ENCODE measurements at places on chromosomes 2 and 18.

DNA sequence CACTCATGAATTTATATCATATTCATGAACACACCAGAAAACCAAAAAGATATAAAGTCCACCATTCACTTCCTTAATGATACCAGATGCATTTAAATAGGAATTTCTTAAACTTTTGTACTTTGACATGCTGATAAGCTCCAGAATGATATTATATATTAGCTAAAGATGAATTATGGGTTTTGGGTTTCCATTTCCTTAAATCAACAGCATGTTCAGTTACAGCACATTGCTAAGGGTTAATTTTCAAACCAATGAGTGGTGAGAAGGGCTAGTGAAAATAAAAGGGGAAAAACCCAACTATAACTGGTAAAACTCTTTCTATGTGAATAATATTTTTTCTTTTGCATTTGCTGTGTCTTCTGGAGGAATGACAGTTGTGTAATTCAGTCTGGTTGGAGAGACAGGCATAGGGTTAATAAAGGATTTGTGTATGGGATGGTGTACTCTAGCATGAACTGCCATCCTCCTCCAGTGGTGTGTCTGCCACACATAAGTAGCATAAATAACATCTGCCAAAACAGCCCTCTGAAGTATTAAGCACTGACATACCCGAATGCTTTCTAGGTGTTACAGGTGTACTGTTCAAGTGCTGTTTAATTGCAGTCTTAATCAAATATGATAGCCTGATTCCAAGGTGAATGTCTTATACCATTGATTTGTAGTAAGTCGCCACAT lies 19.3 kb upstream of the CPS1 start:
- DNase-seq = no peak

DNA sequence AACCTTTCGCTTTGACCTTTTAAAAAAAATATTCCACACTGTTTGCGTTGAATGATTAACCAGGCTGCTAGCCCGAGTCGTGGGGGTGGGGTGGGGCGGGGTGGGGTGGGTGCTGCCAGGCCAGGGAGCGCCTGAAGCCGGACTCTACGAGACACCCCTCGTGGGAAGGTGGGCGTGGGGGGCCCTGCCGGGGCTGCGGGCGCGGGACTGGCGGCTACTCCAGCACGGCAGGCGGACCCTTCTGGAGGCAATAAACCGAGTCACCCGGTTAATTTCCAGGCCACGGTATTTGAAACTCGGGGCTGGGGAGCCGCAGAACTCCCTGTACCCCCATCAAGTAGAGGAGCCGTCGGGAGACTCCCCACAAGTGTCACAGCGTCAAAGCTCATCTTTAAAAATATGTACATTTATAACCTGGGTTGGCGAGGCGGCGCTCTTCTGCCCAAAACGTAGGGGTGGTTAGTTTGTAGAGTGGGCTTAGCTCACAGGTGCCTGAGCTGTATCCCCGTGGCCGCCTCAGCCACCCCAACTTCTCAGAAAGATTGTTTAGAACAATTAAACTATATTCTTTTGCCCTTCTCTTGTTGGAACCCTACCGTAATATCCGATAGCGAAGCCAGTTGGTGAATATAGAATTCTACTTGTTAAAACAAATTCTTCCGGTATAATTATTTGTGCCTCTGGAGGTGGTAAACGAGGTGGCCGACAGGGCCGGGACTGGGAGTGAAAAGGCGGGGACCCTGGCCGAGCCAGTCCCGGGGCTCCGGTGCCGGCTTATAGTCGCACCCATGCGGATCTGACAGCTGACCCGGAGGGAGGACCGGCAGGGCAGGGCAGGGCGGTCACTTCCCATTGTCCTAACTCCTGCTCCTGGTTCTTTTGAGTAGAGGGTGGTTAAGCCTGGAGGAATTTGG lies 1.4 kb downstream of the B3GNT2 start:
- DNase-seq = peak; percentile 51

DNA sequence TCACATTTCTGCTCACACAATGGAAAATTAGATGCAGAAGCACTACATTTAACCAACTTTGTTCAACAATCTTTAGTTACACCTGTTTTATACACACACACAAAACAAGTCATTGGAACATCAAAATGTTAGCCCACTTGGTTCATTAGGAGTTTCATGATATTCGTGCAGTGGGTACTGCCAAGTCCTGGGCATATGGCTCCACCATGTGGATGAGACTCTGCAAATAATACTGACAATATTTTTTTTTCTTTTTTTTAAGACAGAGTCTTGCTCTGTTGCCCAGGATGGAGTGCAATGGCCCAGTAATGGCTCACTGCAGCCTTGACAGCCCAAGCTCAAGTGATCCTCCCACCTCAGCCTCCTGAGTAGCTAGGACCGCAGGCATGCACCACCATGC lies 34.5 kb upstream of the GRB14 start:
- DNase-seq = no peak

- no peak for DNase-seq
Measured at GRCh38 chr2:234623521-234623991, 126.7 kb upstream of the ARL4C start.

- no peak for DNase-seq
Measured at GRCh38 chr18:58205443-58206160, 161.6 kb downstream of the NEDD4L start.

GRCh38 chr2:85921659-85922058 lies 32.9 kb upstream of the ST3GAL5 start:
- DNase-seq = no peak

- DNase-seq = peak; percentile 52
Measured at GRCh38 chr2:237998530-237998929, 31.7 kb downstream of the UBE2F start.

DNA sequence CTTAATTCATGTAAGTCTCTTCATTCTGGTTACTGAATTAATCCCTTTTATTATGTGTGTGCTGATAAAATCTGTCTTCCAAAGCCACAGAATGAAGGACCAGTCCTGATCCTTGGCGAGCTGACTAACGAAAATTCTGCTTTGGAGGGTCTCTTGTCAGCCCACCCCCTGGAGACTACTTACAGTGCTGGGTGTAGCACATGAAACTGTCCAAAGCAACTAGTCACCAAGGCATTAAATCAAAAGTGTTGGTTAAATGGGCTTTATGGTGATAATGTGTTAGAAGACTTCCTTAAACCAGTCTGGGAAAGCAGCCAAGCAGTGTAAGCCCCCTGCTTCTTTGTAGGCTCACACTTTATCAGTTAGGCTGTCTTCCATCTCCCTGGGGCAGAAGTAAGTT lies 420.2 kb downstream of the SUCLG1 start:
- DNase-seq = no peak

- DNase-seq = no peak
Measured at GRCh38 chr2:139836769-139837168, 1056.6 kb upstream of the NXPH2 start.

- no peak for DNase-seq
Measured at GRCh38 chr2:28193630-28194403, 198.8 kb upstream of the FOSL2 start.

- DNase-seq = no peak
Measured at GRCh38 chr2:18950361-18950851, 361.0 kb upstream of the NT5C1B start.

- DNase-seq = no peak
Measured at GRCh38 chr2:24435391-24436316, 55.4 kb upstream of the NCOA1 start.

DNA sequence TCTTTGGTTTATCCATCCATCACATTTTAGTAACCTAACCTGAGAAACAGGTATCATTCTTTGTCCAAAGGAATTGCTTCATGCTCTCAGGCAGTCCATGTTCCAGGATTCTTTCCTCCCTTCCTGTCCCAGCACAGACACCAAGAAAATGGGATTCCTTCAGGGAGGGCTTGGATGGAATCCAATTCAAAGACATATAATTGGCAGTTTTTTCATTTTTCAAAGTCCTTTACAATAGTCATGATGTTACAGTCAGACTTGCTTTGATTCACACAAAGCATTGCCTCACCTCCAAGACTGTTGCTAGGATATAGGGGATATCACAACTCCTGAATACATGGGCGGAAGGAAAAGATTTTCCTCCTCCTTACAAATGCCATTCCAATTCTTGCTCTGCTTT lies 241.4 kb upstream of the ACVR2A start:
- DNase-seq = no peak

DNA sequence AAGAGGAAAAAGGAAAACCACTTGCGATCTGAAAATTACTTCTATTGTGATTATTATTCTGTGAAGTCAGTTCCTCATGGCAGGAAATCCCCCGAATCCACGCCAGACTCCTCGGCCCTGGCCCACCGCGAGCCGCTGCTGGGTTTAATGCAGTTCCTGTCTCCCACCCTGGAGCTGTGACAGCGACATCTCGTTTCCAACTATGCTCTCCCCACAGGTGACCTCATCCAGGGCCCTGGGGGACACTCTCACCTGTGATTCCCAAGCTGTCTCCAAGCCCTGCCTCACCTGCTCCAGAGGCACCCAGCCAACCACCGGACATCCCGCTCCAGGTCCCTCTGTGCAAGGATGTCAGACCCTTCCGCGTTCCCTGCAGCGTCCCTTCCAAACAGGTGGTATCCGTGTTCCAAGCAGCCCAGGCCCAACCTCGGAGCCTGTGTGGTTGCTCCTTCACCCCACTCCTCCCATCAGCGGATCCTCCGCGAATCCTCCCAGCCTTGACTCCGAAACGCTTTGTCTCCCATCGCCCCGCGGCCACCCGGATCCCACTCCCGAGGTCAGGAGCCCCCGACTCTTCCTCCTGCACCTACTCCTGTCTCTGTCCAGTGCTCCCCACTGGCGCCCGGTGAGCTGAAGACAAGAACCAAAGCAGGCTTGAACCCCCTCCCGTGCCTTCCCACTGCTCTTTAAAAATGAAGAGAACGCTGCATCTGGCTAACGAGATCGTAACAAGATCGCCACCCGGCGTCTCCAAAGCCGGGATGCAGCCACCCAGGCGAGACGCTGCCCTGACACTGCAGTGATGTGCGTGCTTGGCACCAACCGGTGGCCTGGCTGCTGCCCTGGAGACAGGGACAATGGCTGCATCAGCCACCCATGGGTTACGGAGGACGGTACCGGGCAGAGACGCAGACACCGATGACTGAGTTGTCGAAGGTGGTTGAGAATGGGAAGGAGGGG lies 96.5 kb downstream of the NDUFA10 start:
- no peak for DNase-seq

GRCh38 chr18:74132201-74132600 lies 15.4 kb downstream of the FBXO15 start:
- no peak for DNase-seq

DNA sequence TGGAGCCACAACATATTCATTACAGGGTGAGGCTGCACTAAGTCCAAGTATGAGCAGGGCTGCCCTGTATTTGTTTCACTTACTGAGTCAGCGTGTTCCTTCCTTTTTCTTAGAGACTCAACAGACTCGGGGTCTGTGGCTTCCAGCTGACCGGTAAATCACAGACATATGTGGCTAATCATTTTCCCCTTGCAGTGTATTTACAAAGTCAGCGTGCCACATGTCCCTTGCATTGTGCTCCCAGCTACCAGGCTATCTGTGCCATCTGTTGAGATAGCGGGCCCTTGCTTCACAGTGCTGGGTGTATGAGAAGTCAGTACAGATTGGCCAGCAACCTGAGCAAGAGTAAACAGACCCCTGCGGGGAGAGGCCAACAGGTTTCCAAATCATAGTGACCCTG lies 254.3 kb downstream of the LRRTM1 start:
- DNase-seq = no peak

DNA sequence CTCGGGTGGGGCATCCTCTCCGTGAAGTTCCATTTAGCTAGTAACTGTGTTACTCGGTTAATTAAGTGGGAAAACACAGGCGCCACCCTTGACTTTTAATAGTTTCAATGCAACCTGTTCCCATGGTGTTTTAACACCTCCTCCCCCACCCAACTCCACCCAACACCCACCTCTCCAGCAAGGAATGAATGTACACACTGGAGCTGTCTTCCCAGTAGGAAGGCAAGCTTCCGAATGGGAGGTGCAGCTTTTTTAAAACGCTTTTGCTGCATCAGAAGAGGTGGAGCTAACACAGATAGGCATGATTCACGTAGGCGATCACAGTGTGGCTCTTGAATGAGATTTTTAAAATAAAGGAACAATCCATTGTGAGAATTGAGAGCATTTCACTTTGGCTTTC lies 73.8 kb upstream of the AGAP1 start:
- DNase-seq = no peak

- no peak for DNase-seq
Measured at GRCh38 chr2:126698376-126698775, 42.4 kb downstream of the GYPC start.

- DNase-seq = no peak
Measured at GRCh38 chr2:156541229-156541628, 105.0 kb downstream of the GPD2 start.

Measured in CD4-positive, alpha-beta T cell treated with Interleukin-2 at 100 ng/mL for 4 hours (primary cell).